ENCODE measurements at places on chromosomes 1 and 21.

DNA sequence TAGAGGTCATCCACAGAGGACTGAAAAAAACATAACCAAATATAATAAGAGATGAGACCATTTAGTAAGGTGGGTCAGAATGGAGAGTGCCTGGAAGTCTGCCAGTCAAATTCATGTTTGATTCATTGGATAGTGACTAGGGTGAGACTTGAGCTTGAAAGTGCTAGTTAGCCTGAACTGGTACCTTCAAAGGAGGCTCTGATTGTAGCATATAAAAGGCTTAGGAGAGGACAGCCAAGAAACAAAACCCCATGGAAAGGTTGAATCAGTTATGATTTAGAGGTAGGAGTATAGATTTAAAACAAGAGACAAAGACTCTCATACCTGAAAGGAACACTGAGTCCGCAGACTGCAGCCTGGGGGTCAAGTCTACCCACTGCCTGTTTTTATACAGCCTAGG, 44.4 kb upstream of the LRRC8C start:
- DNase-seq = no peak

GRCh38 chr1:246609632-246610031, 43.4 kb downstream of the CNST start:
- DNase-seq = no peak

DNA sequence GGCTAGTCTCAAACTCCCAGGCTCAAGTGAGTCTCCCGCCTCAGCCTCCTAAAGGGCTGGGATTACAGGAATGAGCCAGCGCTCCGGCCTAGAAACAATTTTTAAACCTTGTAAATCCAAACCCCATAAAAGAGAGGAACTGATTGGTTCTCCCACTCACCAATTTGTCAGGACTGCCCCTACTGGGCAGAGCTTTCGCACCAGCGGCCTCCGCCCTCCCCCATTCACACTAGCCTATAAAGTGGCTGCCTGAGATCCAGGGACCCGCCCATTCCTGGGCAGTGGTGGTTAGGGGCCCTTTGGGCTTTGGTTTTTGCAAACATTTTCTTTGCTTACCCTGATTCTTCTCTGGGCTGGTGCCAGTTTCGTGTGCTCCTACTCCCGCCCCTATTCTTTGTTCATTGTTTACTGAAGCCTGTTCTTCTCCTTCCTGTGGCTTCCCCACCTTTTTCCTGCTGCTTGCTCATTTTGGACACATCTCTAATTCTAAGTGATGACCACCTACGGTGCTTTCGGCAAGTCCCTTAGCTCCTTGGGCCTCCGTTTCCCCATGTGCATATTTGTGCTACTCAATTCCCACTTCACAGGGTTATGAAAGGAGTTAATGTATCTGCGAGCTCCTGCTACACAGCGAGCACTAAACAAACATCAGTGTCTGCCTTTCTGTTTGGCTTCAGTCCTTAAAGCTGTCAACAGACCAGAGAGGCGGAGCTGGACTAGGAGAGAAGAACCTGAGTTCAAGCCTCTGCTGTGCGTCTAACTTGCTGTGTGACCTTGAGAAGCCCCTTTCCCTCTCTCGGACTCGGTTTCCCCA, 39.8 kb upstream of the CLIC4 start:
- DNase-seq = peak; percentile 83

DNA sequence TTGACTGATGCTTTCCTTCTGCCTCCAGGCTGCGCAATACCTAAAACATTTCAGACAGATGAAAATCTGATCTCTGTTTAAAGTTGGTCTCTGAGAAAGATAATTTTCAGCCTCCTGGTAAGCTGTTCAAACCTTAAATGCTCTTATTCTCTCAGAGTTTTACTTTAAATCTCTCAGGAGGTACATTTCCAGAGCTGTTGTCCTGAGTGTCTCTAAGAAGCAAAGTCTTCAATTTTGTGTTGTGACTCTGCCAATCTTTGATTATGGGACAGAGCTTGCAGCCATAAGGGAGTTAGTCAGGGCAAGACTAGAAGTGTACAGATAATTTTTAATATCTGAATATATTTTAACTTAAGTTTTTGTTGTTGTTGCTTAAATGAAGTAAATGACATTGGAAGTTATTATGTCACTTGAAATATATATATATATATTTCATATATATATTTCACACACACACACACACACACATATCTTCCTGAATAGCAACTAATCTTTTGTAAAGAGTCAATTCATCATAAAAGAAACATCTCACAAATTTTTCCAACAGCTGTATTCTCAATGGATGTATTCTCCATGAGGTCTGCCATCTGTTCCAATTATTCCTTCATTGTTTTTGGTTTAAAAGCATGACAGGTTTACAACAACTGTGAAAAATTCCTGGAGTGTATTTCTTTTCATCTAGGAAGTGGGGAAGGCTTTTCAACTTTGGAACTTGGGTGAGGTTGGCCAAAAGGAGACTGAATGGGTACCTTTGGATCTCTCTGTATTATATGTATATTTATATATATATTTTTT, 259.4 kb downstream of the BACH1 start:
- DNase-seq = no peak

DNA sequence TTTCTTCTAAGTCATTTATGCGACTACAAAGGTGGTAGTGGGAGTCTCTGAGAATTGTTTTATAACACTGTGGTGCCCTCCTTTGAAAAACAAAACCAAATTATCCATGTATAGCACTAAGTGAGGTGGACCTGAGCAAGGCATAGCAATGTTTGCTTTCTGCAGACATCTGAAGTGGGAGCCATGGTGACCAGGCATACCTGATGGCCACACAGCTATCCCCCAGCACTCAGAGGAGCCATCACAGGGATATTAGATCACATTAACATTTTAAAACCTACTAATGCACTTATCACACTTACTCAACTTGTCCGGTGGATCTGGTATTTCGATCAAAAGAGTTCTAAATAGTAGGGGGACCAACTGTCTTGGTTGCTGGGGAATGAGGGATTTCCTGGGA, 24.8 kb upstream of the AVPR1B start:
- no peak for DNase-seq

- no peak for DNase-seq
These were observed 166.2 kb downstream of the TOMM20 start for GRCh38 chr1:234962340-234962989.

DNA sequence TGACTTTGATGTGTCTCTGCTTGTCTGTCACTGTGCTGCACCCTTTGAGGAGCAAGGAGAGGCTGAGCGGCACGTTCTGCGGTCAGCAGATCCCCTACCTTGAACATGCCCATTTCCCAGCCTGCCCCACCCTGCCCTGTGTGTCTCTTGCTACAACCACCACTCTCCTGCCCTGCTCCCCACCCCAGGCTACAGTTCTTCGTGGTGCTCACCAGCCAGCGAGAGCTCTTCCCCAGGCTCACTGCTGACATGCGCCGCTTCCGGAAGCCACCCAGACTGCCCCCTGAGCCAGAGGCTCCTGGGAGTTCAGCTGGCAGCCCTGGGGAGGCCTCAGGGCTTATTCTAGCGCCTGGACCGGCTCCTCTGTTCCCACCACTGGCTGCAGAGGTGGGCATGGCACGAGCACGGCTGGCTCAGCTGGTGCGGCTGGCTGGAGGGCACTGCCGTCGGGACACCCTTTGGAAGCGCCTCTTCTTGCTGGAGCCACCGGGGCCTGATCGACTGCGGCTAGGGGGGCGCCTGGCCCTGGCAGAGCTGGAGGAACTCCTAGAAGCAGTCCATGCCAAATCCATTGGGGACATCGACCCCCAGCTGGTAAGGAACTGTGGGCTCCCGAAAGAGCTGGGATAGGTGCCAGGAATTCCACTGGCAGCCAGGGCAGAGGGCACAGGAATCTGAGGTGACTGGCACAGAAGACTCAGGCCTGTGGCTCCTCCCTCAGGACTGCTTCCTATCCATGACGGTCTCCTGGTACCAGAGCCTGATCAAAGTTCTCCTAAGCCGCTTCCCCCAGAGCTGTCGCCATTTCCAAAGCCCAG, 5.6 kb downstream of the HYI start:
- DNase-seq = no peak

DNA sequence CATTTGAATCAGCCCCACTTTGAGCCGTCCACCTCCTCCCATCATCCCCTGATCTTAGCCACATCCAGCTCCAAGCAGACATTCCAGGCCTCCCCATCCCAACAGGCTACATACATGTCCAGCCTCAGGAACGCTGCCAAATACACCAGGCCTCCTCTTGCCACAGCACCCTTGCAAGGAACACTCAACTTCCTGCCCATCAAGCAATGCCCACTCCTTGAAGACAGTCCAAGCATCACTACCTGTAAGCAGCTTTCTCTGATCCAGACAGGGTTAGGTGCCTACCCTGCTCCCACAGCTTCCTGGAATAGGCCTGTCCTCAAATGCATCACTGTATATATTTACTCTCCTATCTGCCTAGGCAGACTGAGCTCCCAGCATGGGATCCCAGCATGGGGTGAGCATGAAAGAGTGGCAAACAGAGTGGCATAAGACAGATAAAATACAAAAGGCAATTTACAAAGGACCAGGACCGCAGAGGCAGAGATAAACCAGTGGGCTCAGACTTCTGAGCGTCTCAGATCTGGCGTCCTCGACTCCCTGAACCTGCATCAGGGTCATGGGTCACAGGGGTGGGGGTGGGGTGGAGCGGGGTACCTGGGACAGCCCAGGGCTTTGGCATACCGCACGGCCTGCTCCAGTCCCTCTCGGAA, 816 bp downstream of the HYI start:
- DNase-seq = no peak

- no peak for DNase-seq
These were observed 22.2 kb upstream of the SLC5A9 start for GRCh38 chr1:48200166-48200900.

DNA sequence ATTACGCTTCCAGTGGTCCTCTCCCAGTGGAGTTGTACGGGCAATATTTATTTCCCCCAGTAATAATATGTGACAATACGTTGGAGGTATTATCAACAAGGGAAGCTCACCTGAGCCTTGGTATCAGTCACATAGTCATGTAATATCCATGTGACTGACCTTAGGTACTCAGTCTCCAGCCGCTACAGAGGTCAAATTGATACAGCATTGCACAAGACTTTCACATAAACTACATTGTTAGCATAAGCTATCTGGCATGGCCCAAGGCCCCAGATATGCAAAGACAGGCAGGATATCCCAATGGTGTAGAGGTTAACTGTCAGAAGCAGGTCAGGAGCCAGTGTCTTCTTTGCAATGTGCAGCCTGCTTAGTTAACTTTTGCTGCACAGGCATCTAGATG, 15.3 kb upstream of the CHIT1 start:
- no peak for DNase-seq
